Bronchus fibroblast of lung (primary cell): ENCODE measurements at places on chromosomes 6 and 20. TPM values are rescaled to one million over a fixed set of nuclear protein-coding genes. Genes with fewer than 3 reads are reported as not detected.

PKIG gene
- total RNA-seq, result 70.6 and 81.5 TPM in 2 replicates

CCDC170 gene
- total RNA-seq, result 0.15 and 0.17 TPM in 2 replicates

ENPP5 gene
- 0.30 and 1.0 TPM in 2 replicates for total RNA-seq

CDH26 gene
- 0.15 TPM in 1 of 2 replicates, not detected in the other for total RNA-seq

SLC24A3 gene
- under 0.01 TPM in 1 of 2 replicates, not detected in the other for total RNA-seq

PPP1R3G gene
- total RNA-seq, result 0.50 and 0.59 TPM in 2 replicates

C20orf141 gene
- not detected in 2 replicates for total RNA-seq

SPDEF gene
- not detected in 2 replicates for total RNA-seq
